ENCODE measurements at places on chromosomes 16 and 17.
A peak's percentile ranks its signal among the peaks of the same experiment; 100 is the strongest.

GRCh38 chr17:44970136-44970741, 2.1 kb upstream of the C1QL1 start:
- DNase-seq = no peak

- DNase-seq = no peak
These were observed 52.2 kb downstream of the TRARG1 start for GRCh38 chr17:1331708-1332107.

- no peak for DNase-seq
These were observed 275.7 kb downstream of the TOX3 start for GRCh38 chr16:52271088-52271750.

- no peak for DNase-seq
These were observed 232.1 kb downstream of the STX8 start for GRCh38 chr17:9343516-9343915.

- DNase-seq = no peak
These were observed 3.8 kb upstream of the CMTM1 start for GRCh38 chr16:66562409-66562808.

- DNase-seq = no peak
These were observed 82.7 kb upstream of the ASIC2 start for GRCh38 chr17:33375783-33376182.

GRCh38 chr17:40307001-40307730, 1.8 kb upstream of the RARA start:
- DNase-seq = no peak

- DNase-seq = peak; percentile 35
These were observed 8.0 kb downstream of the FLYWCH1 start for GRCh38 chr16:2919511-2920255.

- peak; percentile 55 for DNase-seq
These were observed 3.7 kb upstream of the MYL4 start for GRCh38 chr17:47205419-47205963.

DNA sequence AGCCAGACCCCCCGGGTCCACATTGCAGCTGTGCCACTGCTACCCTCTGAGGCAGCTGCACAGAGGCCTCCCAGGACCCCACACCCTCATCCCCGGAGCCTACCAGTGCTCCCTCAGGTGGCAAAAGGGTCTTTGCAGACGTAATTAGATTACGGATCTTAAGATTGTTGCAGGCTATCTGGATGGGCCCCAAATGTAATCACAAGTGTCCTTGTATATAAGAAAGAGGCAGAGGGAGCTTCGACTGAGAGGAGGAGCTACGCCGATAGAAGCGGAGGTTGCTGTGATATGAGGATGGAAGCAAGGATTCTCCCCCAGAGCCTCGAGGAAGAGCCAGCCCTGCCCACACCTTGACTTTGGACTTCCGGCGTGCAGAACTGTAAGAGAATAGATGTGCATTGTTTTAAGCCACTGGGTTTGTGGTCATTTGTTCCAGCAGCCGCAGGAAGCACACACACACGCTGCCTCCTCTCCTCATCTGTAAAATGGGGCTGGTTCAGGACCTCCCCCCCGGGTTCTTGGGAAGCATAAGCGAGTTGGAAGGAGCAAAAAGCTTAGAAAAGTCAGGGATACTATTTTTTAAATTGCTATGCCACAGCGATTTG, 10.5 kb upstream of the RAI1 start:
- DNase-seq = no peak

- no peak for DNase-seq
These were observed 2.0 kb downstream of the SLC46A1 start for GRCh38 chr17:28404007-28404406.

DNA sequence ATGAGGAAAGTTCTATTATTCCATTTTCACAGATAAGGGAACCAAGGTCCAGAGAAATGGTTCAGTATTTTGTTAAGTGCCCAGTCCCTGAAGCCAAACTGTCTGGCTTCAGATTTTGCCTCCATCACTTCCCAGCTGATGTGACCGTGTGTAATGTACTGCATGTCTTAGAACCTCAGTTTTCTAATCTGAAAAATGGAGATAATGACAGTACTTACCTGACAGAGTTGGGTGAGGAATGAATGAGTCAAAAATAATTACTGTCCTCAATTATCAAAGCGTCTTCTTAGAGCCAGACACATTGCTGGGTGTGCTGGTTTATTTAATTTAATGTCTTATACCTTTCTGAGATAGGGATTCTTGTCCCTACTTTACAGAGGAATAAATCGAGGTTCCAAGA, 6.7 kb downstream of the ZNF668 start:
- DNase-seq = no peak

DNA sequence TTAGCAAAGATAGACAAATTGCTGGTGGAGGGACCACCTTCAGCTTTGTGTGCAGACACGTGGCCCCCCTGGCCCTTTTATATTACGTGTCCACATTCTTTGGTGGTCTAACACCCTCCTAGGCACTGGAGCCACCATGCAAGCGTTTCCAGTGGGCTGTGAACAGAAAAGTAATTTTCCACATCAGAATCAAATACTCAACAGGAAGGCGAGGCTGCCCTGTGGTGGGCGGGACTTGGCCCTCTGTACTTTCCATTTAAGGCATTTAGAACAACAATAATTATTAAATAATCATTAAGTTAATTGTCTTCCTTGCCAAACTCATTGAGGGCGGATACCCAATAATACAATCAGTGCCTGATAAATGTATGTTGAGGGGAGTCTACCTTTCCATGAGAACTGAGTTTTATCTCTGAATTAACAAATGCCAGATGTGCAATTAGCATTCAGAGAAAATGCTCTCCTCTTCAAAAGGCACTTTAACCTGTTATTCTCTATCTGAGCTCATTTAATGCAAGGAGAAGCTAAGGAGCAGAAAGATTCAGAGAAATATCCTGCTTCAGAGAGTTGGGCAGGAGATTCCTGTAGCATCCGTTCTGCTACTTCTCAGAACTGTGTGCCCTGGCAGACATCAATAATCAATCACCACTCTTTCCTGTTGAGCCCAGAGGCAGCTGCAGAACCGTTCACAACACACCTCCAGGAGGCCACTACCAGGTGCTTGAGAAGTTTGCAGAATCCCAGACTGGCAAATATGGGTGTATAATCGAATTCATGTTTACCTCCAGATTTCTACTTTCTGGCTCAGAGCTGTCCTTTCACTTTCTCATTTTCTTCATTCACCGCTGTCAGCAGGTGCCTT, 109.4 kb downstream of the CMIP start:
- no peak for DNase-seq

GRCh38 chr16:22948603-22949368, 134.8 kb downstream of the HS3ST2 start:
- DNase-seq = peak; percentile 29

DNA sequence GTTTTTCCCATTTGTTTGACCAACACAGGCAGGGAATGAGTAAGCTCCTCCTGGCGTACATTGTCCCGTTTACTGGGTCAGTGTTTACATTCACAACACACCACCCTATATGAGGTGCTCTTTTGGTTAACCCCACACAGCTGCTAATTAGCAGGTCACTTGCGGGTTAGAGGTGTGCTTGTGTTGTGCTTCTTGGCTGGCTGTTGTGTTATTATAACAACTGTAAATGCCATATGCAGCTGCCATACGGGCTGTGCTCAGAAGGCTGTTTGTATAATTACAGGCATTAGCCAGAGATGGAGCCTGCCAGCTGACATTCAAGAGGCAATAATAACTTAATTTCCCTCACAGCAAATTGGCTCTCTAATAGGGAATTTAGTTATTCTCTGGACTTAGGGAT, 205.1 kb upstream of the ELAC2 start:
- no peak for DNase-seq

DNA sequence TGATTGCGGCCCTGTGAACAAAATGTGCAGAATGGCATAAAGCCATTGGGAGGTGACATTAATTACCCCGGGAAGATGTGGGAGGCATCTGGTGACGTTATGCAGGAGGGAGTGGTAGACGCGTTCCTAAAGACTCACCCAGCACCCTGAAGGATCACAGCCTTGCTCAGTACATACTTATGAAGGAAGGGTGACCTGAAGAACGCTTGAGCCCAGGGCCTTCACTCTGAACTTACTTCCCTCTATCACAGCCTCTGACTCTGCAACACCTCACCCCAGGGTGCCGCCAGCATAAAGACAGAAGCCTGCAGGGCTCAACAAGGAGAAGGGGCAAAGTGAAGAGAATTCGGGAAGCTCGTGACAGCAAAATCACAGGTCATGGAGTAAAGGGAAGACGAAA, 9.4 kb downstream of the MFSD6L start:
- no peak for DNase-seq

GRCh38 chr16:80208015-80208414, 332.8 kb upstream of the DYNLRB2 start:
- no peak for DNase-seq

GRCh38 chr17:76716839-76717215, 6.1 kb upstream of the MXRA7 start:
- DNase-seq = no peak

DNA sequence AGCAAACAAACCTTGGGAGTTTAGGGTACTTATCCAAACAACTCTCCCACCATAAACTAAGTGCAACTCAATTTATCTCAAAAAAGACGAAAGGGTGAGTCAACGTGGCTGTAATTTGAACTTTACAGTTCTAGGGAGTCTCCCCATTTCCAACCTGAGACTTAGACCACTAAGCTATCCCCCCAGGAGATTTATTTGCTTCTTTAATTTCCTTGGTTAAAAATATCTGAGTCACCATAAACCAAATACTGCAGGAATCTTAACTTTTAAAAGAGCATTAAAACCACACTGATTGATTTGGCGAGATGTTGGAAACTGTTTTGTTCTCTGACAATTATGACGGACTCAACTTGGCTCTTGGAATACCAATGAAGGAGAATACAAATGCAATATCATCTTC, 299.3 kb upstream of the SOX9 start:
- DNase-seq = no peak

DNA sequence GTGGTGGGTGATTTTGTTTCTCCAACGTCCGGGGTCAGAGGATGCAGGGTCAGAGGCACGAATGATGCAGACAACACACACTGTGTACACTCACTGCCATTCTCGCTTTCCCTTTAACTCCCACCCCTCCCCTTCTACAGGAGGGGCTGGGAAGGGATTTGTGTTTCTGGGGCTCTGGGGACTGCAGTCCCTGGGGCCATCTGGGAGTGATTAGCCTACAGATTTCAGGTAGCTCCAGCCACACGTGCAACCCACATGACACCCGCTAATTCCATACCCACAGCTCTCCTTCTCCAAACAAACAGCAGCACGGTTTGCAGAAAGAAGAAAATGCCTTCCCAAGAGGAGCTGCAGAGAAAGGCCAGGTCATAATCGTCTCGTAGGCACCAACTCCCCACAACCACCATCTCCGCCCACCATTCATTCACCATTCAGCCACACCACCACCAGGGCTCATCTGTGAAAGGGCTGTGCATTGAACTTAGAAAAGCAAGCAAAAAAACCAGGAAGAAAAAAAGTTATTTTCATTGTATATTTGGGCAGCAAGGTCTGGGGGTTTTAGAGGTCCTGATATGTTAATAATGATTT, 9.4 kb upstream of the SOX9 start:
- DNase-seq = no peak

GRCh38 chr17:49676276-49676868, 1.5 kb downstream of the SPOP start:
- no peak for DNase-seq
